Calu3 (cell line): ENCODE measurements at places on chromosomes 12 and 14.
A peak's percentile ranks its signal among the peaks of the same experiment; 100 is the strongest.

DNA sequence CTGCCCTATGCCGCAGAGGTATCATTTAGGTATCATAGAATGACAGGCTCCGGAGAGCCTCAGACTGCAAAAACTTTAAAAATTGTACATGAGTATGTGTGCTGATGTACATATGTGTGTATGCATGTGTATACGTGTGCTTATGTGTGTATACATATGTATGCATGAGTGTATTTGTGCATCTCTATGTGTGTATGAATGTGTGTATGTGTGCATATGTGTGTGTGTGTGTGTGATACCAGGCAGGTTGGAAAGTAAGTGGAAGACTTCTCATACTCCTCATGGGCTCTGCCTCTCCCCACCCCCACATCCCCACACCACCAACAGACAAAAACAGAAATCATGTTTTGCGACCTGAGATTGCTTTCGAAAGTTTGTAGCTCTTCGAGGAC is 621 bp upstream of the TMEM117 start:
- DNase-seq = no peak

DNA sequence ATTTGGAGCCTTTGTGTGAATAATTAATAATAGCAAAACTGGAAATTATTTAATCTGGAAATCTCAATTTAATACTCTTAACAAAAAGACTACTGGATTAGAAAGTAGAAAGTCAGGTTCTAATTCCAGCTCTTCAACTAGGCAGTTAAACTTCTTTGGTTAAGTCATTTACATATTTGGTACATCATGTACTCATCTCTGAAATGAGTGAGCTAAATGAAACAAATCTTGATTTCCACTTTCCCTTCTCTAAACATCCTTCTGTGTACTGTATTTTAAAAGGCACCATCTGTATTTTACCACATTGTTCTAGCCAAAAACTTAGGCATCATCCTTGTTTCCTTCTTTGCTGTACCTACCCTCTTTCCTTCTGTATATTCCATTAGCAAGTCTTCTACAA is 26.9 kb downstream of the CRADD start:
- no peak for DNase-seq

DNA sequence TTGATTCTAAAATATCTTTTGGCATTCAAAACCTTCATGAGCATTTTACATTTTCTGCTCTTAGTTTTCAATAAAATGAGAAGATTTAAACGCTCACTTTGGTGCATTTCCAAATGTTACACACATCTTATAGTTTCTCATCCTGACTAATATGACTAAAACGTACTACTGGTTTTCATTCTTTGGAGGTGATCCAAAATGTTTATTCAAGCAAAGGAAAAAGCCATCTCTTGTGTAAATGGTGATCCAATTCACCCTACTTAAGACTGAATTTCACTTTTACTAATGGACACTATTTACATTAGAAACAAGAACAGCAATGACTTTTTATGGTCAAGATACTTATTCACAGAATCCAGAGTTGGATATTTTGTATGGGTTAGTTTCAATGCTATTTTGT is 86.6 kb downstream of the KITLG start:
- DNase-seq = no peak

GRCh38 chr14:59126714-59127436 is 61.6 kb upstream of the DAAM1 start:
- peak; percentile 26 for DNase-seq

DNA sequence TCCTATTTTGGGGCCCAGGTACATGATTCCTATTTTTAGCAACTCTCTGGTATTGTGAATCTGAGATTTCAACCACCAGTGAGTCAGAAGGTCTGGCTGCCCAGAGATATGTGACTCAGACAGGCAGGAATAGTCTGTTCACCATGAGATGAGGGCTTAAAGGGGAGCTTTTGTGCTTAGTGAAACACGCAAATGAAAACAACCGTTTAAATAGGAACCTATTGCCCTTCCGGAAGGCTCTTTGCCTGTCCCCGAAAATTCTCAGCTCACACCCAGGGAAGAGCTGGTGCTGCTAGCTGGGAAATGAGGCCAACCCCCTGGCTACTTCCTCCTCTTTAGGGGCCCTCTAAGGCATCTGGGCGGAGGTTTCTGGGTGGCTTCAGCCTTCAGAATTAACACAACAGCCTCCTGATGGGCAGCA is 283.6 kb downstream of the CACNA1C start:
- DNase-seq = peak; percentile 40

GRCh38 chr12:113173081-113173698 is 12.1 kb downstream of the DDX54 start:
- no peak for DNase-seq

DNA sequence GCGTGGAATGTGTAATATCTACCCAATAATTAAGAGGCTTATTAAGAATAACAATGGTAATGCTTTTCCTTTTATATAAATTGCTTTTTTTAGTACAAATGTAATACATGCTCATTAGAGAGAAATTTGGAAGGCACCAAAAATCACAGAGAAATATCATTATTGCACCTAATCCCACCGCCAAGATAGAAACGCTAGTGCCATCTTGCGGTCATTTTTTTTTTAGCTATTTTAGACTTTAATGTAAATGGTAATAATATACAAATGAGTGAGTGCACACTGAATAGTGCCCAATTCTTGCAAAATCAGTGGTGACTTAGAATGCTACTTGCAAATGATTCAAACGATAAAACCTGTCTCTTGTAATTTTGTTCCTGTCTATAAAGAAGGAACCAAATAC is 576.8 kb upstream of the TMEM132C start:
- DNase-seq = no peak

GRCh38 chr12:125198652-125199051 is 133.4 kb downstream of the AACS start:
- DNase-seq = no peak

- no peak for DNase-seq
Measured at GRCh38 chr12:131758016-131758739, 47.3 kb downstream of the SFSWAP start.

GRCh38 chr14:92443741-92444140 is 69.8 kb upstream of the RIN3 start:
- DNase-seq = no peak
